ENCODE measurements at places on chromosomes 13 and 19.

DNA sequence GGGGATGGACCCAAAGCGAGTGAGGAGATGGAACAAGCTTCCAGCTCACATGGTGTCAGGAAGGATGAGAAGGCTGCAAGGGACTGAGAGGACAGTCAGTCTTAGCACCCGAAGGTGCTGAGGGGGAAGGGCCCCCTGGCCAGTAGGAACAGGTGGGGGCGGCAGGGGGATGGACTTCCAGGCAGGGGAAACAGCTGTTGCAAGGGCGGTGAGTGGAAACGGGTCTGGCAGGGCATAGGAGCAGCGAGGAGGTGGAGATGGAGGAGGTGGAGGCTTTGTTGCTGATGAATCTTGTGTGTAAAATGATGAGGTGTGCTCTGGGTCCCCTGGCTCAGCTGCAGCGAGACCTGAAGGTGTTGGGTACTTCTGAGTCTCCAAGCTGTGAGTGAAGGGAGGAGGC is 1.2 kb downstream of the MAP1S start:
- DNase-seq: peak; percentile 21

GRCh38 chr13:95128045-95128643 is 173.1 kb downstream of the ABCC4 start:
- DNase-seq: no peak

DNA sequence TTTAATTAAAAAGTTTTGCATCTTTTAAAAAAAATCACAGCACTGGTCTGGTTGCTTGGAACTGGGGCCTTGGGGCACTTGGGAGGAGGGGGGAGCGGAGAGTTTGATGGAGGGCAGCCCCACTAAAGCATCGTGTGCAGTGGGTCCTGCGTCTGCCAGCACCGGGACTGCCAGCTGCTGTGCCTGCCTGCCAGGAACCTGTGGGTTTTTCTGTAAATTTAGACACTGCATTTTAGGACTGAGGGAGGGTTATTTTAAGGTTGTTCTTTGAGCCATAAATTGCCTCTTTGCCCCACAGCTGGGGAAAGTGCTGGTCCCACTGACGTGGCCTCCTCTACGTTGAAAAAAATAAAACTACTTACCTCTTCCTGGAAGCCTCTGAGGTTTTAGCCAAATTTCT is 2.9 kb downstream of the KLF2 start:
- DNase-seq: no peak

GRCh38 chr19:41356984-41357739 is 3.4 kb upstream of the TGFB1 start:
- peak; percentile 43 for DNase-seq

- no peak for DNase-seq
Observed at GRCh38 chr19:13466697-13467096, 39.6 kb downstream of the CACNA1A start.

DNA sequence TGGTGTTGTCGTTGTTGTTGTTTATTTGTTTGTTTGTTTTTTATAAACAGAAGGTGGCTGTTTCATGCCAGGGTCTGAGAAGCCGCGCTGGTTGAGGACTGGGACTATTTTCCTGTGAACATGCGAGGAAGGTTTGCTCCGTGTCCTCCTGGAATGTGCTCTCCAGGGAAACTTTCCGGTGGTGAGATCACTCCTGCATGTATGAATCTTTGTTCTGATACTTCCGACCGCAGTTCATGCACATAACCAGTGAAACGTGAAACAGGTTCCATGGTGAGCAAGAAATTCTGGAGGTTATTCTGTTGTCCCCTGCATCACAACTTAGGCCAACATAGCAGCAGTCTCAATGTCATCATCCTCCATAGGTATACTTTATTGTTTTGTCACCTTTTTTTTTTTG is 187.6 kb upstream of the ARGLU1 start:
- DNase-seq: no peak

DNA sequence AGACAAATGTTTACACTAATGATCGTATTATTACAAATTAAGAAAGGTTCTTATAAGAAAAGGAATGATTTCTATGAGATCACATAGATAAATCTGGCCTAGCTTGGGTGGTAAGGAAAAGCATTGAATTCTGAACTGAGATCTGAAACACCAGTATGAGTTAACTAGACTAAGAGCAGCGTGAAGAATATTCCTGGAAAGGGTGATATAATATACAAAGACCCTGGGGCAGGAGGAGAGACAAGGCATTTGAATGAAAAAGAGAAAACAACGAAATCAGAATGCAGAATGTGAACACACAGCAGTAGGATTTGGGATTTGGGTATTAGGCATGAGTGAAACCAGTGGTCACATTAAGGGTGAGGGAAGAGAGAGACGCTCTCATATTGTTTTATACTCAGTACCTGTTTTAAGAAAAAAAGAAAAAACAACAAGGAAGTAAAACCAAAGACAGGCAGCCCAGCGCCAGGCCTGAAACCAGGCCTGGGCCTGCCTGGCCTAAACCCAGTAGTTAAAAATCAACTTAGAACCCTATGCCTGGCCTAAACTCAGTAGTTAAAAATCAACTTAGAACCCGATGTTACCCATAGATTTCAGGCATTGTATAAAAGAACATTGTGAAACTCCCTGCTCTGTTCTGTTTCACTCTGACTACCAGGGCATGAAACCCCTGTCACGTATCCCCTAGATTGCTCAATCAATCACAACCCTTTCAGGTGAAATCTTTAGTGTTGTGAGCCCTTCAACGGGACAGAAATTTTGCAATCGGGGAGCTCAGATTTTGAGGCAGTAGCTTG is 287.1 kb downstream of the ITGBL1 start:
- DNase-seq: no peak

GRCh38 chr13:75579529-75579928 is 29.9 kb downstream of the UCHL3 start:
- DNase-seq: no peak

DNA sequence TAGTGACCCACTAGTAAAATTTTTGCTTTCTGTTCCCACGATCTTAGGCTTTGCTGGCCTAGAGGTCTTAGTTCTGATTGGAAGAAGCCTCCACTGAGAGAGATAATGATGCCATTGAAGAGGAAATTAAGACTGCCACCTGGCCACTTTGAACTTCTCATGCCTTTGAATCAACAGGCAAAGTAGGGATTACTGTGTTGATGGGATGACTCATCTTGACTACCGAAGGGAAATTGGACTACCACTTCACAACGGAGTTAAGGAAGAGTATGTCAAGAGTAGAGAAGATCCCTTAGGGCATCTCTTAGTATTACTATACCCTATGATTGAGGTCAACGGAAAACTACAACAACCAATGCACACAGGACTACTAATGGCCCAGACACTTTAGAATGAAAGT is 12.7 kb upstream of the FREM2 start:
- no peak for DNase-seq

GRCh38 chr13:97945342-97945741 is 8.1 kb upstream of the IPO5 start:
- DNase-seq: no peak

Measured in activated CD4-positive, alpha-beta T cell treated with anti-CD3 and anti-CD28 coated beads for 48 hours (primary cell).